ENCODE measurements at places on chromosomes 2 and 18.

DNA sequence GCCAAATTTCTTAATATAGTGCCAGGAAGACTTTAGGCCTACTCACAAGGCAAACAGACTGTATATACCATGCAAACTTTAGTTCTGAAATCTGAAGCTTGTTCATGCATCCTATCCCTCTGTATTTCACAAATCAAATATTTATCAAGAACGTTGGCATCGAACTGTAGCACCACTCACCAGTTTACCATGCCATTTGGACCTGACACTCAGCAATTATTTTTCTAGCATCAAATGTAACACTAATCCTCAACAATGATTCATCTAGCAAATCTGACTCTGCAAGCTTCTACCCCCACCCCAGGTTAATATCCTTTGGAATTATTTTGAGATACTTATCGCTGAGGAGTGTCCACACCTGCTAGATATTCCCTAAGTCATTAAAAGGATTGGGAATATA is 1506.6 kb downstream of the LRP1B start:
- DNase-seq = no peak

DNA sequence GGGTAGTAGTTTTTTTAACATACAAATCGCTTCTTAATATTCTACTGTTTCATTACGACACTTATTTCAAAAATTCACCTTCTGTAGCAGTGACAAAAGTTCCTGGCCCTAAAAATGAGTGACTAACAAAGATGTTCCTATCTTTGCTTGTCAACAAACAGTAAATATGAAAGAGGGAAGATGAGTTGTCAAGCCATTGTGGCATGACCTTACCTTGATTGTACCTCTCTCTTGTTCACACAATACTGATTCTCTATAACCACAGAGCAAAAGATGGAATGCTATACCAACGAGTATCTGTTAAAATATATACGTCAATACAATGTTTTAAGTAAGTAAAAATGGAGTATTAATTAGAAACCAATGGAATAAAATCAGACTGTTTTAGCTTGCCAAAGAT is 14.7 kb upstream of the GCG start:
- no peak for DNase-seq

- no peak for DNase-seq
Measured at GRCh38 chr2:25596516-25597244, 76.7 kb downstream of the DTNB start.

DNA sequence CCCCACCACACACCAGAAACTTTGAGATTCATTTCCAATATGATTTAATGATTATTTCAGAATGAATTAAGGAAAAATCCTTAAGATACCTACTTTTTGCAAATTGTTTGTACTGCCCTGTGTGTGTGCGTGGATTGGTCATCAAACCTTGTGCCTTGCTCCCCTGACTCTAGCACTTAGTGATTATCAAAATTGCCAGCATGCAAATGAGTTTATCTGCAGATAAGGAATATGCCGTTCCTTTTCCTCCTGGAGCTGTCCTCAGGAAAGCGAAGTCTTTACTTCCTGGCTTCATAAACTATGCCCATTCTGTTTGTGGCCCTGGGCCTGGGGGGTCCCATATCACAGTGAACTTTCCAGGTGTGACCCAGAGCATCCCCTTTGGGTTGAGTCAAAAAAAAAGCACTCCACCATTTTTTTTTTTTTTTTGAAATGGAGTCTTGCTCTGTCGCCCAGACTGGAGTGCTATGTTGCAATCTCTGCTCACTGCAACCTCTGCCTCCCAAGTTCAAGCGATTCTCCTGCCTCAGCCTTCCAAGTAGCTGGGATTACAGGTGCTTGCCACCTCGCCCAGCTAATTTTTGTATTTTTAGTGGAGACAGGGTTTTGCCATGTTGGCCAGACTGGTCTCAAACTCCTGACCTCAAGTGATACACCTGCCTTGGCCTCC is 11.4 kb downstream of the CHMP1B start:
- no peak for DNase-seq

- DNase-seq = no peak
Measured at GRCh38 chr18:34448662-34449061, 223.9 kb upstream of the NOL4 start.

- no peak for DNase-seq
Measured at GRCh38 chr2:239711911-239712570, 311.2 kb upstream of the HDAC4 start.

GRCh38 chr2:169086893-169087467 is 17.6 kb downstream of the DHRS9 start:
- no peak for DNase-seq

GRCh38 chr2:231527955-231528635 is 2.1 kb downstream of the NMUR1 start:
- no peak for DNase-seq

- no peak for DNase-seq
Measured at GRCh38 chr2:16039823-16040222, 99.5 kb downstream of the MYCN start.

DNA sequence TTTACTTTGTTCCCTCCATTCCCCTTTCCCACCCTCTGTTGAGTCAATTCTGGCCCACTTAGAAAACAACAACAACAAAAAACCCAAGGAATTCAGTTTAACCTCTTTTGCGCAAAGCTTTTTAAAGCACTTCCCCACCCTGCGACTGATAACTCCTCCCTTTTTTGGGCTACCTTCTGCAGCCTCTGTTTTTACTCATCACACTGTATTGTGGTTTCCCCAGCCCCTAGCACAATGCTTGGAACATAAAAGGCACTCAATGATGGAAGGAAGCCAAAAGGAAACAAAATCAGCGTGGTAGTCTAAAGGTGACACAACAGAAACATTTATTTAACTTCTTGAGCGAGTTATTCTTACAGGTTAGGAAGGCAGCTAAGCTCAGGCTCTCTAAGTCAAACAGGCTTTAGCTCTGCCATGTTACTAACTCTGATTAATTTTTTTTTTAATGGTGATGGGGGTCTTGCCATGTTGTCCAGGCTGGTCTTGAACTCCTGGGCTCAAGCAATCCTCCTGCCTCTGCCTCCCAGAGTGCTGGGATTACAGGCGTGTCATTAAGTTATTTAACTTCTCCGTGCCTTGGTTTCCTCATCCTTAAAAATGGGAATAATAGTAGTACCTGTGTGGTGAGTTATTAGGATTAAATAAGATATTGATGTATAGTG is 1.3 kb downstream of the CEP68 start:
- peak; percentile 86 for DNase-seq

DNA sequence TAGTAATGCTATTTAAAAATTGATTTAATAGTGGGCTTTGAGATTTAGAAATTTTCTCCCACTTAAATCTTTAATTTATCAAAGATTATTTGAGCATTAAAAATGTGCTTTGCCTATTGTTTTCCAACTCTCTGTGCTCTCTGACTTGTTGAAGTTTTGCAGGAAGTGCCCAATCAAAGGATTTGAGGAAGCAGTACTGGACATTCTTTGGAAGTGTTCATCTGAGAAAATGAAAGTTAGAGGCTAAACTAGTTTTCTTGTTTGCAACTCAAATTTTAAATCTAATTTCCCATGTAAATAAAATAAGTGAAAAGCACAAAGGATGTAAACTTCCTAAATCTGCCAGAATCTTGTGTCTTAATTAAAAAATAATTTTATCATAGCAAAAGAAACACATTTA is 89.1 kb downstream of the CAMKMT start:
- no peak for DNase-seq

DNA sequence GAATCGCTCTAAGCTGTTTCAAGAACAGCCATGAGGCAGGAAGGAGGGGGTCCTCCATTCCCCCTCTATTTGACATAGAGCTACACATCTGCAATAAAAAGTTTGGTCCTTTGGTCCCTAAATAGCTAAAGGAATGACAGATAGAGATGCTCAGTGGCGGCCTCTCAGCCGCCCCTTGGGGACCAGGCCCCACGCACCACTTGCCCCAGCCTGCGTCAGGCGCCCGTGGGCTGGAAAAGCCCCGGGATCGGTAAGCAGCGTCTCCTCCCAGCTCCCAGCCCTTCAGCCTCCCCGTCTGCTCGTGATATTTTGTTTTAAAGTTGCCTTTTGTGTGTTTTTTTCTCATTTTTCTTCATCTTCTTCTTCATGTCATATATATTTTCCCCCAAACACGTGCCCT is 321.0 kb downstream of the CELF4 start:
- no peak for DNase-seq

GRCh38 chr18:8942021-8942908 is 160.2 kb upstream of the NDUFV2 start:
- no peak for DNase-seq

DNA sequence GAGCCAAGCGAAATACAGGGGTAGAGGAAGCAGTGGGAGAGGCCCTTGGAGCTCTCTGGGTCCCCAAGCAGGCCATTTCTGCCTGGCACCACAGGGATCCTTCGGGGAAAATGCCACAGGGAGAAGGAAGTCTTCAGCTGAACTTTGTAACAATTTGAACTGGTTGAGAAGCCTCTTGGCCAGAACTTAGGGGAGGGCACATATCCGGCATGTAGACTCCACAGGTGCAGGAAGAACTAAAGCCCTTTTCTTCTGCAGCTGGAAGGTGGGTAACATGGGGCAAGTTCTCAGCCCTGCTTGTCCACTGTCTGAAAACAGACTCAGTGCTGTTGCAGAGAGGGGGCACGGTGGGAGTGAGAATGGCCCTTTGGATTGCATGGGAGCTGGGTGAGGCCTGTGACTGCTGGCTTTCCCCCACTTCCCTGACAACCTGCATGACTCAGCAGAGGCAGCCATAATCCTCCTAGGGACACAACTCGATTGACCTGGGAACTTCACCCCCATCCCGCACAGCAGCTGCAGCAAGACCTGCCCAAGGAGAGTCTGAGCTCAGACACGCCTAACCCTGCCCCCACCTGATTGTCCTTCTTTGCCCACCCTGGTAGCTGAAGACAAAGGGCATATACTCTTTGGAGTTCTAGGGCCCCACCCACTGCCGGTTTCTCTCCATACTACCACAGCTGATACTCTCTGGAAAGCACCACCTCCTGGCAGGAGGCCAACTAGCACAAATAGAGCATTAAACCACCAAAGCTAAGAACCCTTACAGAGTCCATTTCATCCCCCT is 101.6 kb upstream of the FAM136A start:
- no peak for DNase-seq

DNA sequence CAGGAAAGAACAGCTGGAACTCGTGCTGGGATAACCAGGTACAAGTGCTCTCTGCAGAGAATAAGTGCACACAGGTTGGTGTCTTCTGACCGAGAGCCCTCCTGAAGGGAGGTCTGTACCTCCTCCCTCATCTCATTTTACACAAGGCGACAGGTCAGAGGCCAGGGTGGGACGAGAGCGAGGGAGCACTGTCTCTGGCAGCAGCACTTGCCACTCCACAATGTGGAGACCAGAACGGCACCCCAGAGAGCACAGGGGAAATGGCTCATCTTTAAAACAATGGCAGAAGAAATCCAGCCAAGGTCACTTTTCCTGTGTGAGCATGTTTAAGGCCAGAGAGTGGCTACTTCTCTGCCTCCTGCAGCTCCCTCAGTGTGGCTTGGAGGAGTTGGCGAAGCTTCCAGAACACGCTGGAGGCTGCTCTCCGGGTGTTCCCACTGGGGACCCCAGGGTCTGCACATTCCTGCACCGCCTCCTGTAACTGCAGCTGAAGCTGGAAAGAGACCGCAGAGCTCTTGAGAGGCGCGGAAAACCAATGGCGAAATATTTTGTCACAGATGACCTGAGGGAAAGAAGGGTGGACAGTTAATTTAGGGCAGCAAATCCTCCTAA is 20.8 kb downstream of the DIPK1C start:
- no peak for DNase-seq

- DNase-seq = no peak
Measured at GRCh38 chr2:160932960-160933359, 227.3 kb upstream of the TANK start.

DNA sequence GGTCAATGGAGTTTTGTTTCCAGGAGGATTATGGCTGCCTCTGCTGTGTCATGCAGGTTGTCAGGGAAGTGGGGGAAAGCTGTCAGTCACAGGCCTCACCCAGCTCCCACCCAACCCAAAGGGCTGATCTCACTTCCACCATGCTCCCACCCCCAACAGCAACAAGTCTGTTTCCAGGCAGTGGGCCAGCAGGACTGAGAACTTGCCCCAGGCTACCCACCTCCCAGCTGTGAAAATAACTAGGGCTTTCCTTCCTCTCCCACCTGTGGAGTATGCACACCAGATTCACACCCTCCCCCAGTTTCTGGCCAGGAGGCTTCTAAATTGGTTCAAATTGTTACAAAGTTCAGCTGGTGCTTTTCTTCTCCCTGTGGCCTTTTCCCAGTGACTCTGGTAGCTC is 95.6 kb upstream of the ACVR1 start:
- no peak for DNase-seq

DNA sequence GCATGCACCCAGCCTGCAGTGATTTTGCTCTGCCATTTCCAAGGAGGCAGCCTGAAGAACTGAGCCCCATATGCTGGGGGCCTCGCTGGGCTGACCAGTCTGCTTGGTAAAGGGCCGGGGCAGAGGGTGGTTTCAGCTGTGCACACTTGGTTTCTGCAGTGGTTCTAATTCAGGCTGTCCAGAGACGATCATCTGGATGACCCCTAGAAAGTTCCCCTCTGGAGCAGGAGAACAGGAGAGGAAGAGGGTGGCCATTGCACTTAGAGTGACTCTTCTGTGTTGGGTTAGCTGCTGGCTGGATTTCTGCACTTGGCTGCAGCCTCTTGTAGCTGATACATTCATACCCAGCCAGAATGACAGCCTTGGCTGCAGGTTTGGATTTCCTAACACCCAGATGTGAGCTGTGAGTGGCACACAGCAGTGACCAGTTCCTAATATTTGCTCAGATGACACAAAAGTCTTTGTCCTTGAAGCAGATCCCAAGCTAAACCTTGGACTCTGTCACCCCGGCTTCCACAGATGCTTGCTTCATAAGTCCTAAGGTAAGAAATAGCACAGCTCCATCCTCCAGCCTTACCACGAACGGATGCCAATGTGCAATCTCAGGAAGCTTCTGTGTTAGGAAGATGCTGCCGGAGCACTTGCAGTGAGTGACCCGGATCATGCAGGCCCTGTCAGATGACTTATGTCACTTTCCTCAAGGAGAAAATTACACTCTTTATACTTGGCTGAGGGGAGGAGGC is 105.6 kb downstream of the HNRNPLL start:
- no peak for DNase-seq

DNA sequence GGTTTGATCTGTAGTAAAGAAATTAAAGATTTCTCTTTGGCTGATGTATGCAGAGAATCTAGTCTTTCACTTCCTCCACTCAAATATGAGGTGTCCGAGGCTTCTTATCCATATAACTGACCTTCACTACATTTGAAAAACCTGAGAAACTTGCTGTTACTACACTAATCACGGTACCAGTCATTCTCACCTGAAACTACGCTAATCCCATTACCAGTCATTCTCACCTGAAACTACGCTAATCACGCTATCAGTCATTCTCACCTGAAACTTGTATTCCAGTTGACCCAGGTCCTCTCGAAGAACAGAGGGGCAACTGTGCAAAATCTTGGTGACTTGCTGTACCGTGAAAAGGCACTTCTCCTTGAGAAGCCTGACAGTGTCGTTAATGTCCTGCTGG is 5.1 kb downstream of the MTERF4 start:
- no peak for DNase-seq

GRCh38 chr2:64837116-64837731 is 152.0 kb upstream of the SLC1A4 start:
- no peak for DNase-seq

Data from CD4-positive, alpha-beta T cell treated with Interleukin-15 for 4 hours (primary cell).